NCI-H1930 (cell line): ENCODE measurements at places on chromosomes 7 and 10.
A peak's percentile ranks its signal among the peaks of the same experiment; 100 is the strongest.

DNA sequence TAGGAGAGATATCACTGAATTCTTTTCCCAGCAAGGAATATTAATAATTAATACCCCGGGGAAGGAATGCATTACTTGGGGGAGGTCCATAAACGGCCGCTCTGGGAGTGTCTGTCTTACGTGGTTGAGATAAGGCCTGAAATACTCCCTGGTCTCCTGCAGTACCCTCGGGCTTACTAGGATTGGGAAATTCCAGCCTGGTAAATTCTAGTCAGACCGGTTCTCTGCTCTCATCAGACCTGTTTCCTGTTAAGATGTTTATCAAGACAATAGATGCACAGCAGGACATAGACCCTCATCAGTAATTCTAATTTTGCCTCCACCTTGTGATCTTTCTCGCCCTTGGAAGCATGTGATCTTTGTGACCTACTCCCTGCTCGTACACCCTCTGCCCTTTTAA lies 162.8 kb upstream of the KCND2 start:
- DNase-seq: no peak

DNA sequence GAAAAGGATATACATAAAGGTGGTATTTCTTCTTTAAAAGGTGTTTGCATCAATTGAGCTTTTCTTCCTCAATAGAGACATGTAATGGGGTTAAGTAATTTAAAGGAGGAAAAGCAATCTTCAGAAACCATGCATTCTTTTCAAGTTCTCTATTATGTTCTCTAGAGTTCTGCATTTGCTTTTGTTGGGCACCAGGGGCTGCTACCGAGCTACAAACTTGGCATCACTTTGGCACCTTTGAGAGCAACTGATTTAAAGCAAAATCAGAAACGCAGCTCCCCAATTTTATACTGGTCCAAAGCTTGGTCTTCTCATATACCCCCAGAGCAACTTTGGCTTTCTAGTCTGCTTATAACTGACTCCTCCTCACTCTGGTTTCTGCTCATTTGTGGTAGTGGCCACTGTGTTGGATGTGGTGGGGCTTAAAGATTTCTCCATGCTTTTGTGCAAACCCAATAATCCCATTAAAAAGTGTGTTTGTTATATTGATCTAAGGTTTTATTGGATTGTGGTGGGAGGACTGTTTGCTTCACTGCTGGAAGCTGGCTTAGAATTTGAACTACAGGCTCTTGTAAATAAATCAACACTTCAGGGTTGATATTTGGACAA lies 712.1 kb downstream of the PHTF2 start:
- DNase-seq: no peak

DNA sequence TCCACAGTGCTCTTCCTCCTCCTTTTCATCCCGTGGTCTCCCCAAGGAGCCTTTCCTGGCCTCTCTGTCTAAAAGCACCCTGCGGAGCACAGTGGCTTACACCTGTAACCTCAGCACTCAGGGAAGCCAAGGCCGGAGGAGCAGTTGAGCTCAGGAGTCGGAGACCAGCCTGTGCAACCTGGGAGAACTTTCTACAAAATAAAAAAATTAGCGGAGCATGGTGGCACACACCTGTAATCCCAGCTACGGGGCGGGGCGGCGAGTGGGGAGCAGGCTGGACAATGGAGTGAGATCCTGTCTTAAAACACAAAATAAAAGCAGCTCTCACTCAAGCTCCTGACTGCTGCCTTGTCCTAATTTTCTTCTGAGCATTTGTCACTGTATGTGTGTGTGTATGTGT lies 1.4 kb upstream of the COBL start:
- no peak for DNase-seq

GRCh38 chr10:51699145-51699474 lies 285 bp downstream of the CSTF2T start:
- DNase-seq: no peak

DNA sequence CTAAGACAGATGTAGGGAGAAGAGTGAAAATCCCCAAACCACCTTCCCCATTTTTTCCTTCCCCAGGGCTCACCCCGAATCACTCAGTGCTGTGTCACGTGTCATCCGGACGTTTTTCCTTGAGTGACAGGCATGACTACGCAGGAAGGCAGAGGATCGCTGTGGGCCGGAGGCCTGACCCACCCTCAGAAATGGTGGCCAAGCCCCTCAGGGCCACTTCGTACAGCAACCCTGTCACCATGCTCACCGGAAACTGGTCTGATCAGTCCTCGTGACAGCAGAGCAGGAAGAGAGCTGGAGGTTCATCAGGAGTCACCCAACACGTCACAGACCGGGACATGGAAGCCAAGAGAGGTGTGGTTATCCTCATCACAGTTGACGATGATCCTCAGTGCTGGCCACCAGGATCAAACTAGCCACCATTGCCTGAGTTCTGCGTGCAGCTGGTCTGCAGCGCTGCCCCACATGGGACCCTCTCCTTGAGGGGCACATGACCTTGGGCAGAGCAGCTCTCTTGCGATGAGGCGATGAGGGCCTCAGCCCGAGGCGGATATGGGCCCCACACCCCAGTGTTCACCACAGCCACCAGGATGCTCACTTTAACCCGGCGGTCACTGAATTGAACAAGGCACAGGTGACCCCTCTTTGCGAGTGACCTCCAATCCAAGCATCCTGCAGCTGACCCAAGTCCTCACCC lies 99.3 kb upstream of the INSIG1 start:
- DNase-seq: no peak

DNA sequence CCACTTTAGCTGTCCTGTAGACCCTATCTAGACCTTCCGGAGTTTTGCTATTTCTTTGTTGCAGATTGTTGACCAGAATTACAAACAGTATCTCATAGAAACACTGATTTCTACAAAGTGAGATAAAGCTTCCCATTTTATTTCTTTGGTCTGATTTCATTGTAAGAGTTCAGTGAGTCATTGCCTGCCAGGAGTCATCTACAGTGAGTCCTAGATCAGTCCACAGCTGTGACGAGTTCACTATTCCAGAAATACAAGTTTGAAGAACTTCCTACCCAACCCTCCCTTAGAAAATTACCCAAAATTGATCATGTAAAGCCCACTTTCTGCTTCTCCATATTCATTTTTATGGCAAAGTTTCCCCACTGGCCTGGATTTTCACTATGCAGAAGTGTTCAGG lies 905.5 kb downstream of the CNTNAP2 start:
- no peak for DNase-seq

- DNase-seq: no peak
These were observed 149.8 kb downstream of the LSMEM1 start for GRCh38 chr7:112630565-112630964.

DNA sequence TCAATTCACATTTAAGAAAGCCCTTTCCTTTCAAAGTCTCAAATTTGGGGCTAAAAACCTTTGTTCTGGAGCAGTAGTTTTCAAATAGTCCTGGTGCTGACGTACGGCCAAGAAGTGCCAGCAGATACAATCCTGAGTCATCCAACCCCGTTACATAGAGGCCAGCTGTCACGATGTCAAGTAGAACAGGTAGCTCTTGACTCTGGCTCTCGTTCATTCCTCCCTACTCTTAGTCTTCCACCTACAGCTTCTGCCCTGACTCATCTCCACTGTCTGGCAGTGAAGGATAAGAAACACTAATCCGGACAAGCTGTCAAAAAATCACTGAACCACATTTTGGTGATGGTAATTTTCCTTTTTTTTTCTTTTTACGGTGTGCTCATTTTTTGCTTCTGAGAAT lies 132.4 kb upstream of the PTN start:
- DNase-seq: no peak

GRCh38 chr10:57988964-57989363 lies 278.7 kb downstream of the IPMK start:
- DNase-seq: no peak

DNA sequence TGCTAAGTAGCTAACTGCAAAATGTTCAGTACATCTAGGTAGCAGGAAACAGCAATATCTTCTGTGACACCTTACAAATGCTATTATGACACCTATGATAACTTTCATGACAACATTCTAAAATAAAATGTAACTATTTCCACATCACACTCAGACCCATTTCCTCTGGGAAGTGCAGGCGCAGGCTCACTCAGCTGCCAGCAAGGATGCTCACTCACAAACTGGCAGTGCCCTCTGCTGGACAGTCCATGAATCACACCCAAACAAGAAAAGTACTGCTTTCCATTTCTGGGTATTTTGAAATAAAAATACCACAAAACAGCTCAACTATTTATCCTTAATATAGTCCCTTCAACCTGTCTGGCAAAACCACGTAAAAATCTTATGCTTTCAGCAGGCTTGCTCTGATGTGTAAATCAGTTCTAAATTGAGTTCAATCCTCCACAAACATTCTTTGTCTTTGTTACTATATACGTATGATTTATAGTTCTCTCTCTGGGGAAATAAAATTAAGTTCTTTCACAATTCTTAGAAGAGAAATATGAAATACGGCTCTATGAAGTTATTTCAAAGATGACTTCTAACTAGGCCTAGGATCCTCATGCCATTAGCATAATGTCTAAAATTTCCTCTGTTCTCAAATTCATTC lies 176.6 kb downstream of the PARD3 start:
- DNase-seq: peak; percentile 21
